Cortex of kidney (tissue), 1 donor: ENCODE measurements at places on chromosomes 6 and 20.

DNA sequence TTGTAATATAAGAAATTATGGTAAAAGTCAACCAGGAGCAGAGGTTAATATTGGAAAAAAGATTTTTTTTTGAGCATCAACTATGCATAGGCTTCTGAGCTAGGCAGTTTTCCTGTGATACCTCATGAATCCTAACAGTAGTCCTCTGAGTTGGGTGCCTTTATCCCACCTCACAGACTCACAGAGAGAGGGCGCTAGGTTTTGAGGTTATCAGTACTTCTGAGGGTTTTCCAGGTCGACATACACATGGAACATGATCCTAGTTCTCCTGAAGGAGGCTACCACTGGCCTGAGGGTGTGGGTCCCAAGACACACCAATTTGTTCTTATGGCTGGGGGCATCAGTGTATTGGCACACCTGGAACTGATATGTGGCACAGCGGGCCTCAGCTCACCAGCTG, 358.8 kb upstream of the JAG1 start:
- no peak for DNase-seq

- DNase-seq = no peak
These were observed 255.6 kb downstream of the PREX1 start for GRCh38 chr20:48571949-48572847.

DNA sequence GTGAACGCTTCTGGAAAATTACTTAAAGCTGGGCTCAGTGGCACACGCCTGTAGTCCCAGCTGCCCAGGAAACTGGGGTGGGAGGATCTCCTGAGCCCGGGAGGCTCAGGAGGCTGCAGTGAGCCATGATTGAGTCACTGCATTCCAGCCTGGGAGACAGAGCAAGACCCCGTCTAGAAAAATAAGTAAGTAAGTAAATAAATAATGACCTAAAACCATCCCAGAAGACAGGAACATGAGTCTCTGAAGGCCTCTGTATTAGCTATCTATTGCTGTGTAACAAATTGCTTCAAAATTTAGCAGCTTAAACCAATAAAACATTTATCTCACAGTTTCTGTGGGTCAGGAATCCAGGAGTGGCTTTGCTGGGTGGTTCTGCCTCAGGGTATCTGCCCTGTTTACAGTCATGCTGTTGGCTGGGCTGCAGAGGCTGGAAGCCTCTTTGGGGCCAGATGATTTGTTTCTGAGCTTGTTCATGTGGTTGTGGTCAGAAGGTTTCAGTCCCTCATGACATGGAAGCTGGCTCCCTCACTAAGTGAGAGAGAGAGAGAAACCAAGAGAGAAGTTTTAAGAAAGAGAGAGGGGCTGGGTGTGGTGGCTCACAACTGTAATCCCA, 48.4 kb upstream of the NCOA3 start:
- DNase-seq = no peak

GRCh38 chr6:6284221-6284966, 36.1 kb downstream of the F13A1 start:
- DNase-seq = no peak

DNA sequence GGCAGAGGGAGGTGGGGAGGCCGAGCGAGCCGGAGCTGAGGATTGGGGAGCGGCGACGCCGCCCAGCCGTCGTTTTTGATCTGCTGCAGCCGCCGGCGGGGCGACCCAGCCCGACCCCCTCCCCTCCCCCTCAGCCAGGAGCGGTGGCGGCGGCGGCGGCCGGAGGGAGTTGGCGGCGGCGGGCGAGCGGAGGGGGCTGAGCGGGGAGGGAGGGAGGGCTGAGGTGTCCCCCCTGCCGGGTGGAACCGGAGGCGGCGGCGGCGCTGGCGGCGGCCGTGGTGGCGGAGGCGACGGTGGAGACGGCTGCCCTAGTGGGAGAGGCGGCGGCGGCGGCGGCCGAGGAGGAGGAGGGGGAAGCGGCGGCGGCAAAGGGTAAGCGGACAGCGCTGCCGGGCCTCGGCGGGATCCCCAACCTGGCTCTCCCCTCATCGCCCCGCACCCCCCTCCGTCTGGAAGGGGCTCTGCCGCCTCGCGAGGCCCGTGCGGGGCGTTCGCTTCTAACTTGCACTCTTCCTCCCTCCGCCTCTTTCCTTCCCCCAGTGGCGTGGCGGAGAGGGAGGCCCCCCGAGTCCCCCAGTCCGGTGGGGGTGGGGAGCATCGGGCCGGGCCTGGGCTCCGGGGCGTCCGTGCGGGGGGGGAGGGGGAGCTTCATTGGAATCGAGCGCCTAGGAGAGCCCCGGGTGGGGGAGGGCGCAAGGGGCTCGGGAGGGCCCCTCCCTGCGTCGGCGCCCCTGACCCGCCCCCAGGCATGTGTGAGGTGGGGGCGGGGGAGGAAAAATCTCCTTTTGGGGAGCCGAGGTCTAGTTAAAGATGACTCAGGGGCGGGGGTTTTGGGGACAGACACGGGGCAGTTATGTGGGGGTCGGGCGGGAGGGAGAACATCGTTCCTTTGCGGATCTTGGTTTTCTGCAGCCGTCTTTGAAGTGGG, at the start of gene TAB2:
Gene TAB2, plus strand, starts transcription at position 69 of the 928 bp plus-strand sequence. CDS start 52,286 bp downstream, outside the sequence.
- DNase-seq = no peak

GRCh38 chr6:3013486-3013885, 13.8 kb downstream of the NQO2 start:
- DNase-seq = no peak

GRCh38 chr6:5084781-5085647, at the start of gene PPP1R3G:
Gene PPP1R3G (plus strand): TSS chr6:5085341. CDS start chr6:5085486, 145 bp downstream.
- DNase-seq = no peak

- DNase-seq = no peak
These were observed 13.4 kb upstream of the FOXC1 start for GRCh38 chr6:1596088-1596852.

GRCh38 chr6:13461805-13462204, 25.6 kb downstream of the GFOD1 start:
- DNase-seq = no peak

DNA sequence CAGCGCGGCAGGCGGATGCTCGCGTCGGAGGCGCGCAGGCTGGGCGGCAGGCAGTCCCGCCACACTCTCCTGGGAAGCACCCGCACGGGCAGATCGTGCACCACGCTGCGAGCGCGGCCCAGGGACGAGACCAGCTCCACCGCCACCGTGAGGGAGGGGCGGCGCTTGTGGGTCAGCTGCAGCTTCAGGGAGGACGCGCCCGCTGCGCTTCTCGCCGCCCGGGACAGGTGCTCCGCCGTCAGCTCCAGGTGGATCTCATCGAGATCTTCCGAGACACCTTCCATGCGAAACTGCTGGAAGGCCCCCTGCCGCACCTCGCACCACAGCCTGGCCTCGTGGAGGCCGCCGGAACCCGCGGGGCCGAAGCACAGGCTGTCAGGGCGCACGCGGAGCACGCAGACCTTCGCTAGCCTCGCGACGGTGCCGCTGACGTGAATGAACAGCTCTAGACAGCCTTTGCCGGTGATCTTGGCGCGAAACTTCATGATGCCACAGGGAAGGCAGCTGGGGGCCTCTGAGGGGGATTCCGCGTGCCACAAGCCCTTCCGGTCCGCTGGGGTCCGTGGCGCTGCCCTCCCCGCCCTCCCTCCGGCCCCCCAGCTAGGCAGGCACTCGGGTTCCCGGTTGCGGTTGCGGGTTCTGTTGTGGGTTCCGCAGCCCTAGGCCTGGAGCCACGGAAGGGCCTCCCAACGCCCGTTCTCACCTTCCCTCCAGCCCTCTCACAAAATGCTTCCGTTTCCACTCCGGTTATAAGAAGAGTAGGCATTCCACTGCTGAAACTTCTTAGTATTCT, at the start of gene HUS1B:
Gene HUS1B, minus strand, starts transcription at position 641 of the 793 bp plus-strand sequence. Its CDS starts 156 bp downstream, at position 485.
- no peak for DNase-seq

DNA sequence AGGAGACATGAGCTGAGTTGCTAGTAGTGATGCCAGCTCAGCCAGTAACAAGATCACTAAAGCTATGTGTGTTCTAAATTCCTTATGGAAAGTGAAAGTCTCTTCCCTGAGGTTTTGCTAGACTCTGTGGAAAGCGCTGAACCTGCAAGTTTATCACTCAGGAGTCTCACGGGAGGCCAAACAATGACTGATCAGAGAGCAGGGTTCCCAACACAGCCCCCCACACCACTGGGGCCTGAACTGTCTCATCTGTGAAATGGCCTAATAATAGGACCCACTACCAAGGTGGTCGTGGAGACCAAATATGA, 19.9 kb downstream of the ACSS1 start:
- DNase-seq = no peak

DNA sequence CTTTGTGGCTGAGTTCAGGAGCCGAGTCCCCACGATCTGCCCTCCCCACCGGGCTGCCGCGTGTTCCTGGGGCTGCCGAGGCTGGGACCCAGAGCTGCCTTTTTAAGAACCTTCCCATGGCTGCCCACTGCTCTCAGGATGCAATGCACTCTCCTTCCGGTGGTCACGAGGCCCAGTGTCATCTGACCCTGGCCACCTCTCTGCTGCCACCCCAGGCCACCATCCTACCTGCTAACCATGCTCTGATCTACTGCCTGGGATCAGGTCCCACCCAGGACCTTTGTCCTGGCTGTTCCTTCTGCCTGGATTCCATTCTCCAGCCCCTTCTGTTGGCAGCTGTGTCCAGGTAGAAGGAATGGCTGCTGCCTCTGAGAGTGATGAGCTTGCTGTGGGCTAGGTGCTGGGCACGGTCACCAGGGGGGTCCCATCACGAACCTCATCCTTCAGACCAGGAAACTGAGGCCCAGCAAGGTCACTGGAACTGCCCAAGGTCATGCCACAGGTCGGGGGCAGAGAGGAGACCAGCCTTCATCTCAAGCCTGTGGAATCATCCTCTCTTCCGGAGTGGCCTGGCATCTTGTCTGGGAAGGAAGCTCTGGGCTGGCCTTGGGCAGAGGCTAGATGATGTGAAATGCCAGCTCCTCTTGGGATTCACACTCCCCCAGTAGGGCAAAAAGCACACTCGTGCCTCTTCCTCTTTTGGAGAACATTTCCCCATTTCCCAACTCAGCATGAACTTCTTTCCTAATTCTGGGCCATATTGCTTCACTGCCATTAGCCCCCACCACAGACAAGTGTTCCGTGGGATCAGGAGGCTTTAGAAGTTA, 20.5 kb downstream of the PCK1 start:
- no peak for DNase-seq

DNA sequence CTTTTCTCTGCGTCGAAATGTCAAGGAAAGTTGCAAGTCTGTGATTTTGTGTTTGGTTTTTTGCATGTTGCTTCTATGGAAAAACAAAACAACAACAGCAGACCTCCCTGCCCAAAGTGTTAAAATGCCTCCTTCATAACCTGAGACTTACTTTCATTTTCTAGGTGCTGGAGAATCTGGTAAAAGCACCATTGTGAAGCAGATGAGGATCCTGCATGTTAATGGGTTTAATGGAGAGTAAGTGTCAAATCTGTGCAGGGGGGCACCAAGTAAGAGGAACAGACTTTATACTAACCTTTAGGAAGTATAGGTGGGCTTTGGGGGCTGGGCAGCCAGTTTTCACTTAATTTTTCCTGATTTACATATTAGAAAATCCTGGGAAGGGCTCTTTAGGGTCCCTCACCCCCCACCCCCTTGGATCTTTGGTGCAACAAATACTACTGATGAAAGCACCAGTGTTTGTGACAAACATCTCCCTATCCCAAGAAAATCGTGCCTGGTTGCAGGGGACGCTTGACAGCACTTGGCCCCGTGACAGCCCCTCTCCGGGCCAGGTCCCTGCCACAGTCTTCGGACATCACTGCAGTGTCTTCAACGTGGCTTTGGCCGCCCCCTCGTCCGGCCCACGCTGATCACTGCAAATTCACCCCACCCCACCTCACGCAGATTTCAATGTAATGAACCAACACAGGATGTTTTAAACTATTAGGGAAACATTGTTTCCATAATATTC, 43.1 kb downstream of the GNAS start:
- no peak for DNase-seq

GRCh38 chr20:46703435-46703834, 6.0 kb upstream of the SLC2A10 start:
- DNase-seq = no peak
